A673 (cell line): ENCODE measurements at places on chromosomes 12 and 14. TPM values are rescaled to one million over a fixed set of nuclear protein-coding genes. Genes with fewer than 3 reads are reported as not detected.

Gene TDRD9
- total RNA-seq = not detected in 2 replicates

Gene AMDHD1
- total RNA-seq = 0.50 and 1.1 TPM in 2 replicates

Gene GPR68
- total RNA-seq = 0.15 and 0.30 TPM in 2 replicates

Gene OTX2
- total RNA-seq = 129 and 147 TPM in 2 replicates

Gene MYBPC1
- total RNA-seq = 0.09 and 0.49 TPM in 2 replicates

Gene SERPINA9
- total RNA-seq = not detected in 2 replicates

Gene OR11H7
- total RNA-seq = not detected in 2 replicates

Gene ANKRD9
- total RNA-seq = 28.0 and 35.9 TPM in 2 replicates

Gene FGD6
- 11.7 and 12.6 TPM in 2 replicates for total RNA-seq

Gene KRT78
- total RNA-seq = not detected in 2 replicates

GRCh38 chr14:85217412-85217811 lies 312.5 kb upstream of the FLRT2 start:
- H3K27me3 ChIP-seq = no peaks in the 10 kb centered on the region
- no peak for DNase-seq
- no peak overlapping the region for H3K27ac ChIP-seq
- no peaks in the 10 kb centered on the region for H3K36me3 ChIP-seq
- H3K4me1 ChIP-seq = no peaks in the 10 kb centered on the region
- no peak overlapping the region for H3K4me3 ChIP-seq

- H3K27me3 ChIP-seq = no peaks in the 10 kb centered on the region
- H3K4me3 ChIP-seq = no peak overlapping the region
Measured at GRCh38 chr12:119678459-119678858, 10.5 kb downstream of the PRKAB1 start.

DNA sequence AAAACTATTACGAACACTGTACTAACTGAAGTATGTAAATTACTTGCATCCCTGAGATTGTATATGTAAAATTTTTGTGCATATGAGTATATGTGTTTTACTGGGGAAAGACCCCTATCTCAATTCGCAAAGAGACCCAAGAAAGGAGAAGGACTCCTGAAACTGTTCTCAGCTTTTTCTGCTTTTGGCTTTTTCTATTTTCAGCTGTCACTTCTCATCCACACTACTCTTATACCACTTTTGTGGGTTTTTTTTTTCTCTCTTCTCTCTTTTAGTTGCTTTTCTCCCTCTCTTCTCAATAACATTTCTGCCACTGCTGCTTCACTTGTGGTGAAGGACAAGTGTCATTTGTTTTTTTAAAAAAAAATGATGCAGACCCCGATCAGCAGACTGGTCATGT lies 39.8 kb downstream of the NIN start:
- peaks cover 12% of the 10 kb centered on the region for H3K4me1 ChIP-seq
- no peaks in the 10 kb centered on the region for H3K36me3 ChIP-seq
- H3K27ac ChIP-seq = no peak overlapping the region
- DNase-seq = no peak
- H3K4me3 ChIP-seq = no peak overlapping the region
- H3K27me3 ChIP-seq = no peaks in the 10 kb centered on the region

DNA sequence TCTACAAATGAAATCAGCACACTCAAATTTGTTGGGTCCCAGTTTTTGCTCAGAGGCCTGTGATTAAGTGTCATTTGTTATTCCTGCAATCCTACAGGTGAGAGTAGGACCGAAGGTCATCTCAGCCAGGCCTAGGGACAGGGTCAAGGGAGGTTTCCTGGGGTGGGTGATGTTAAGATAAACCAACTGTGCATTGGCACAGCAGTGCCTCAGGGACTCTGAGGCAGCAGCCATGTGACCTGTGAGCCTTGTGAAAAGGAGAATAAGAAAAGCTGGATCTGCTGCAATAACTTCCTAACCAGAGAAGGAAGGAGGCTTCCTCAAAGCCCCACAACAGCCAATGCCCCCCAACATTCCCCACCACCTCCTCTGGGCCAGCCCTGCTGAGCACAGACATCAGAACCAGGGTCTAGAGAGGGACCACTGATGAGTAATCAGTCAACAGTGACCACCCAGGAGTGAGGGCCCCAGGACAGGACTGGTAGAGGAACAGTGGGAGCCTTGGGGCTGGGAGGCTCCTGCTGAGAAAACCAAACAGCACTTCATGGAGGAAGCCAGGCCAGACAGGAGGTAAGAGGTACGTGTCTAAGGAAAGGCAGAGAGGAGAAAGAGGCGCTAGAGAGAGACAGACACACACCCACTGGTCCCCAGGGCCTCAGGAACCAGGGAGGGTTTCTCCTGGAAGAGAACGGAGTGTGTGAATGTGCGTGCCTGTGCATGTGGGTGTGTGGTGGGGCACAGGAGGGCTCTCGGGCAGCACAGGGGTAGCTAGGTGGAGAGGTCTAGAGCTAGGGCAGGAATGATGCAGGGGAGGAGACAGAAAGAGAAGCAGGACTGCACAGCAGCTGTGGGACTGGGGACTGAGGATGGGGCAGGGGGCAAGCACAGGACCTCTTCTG lies 82.4 kb downstream of the ITPK1 start:
- no peak overlapping the region for H3K27ac ChIP-seq
- H3K4me3 ChIP-seq = no peak overlapping the region
- H3K4me1 ChIP-seq = no peaks in the 10 kb centered on the region
- no peak for DNase-seq
- no peaks in the 10 kb centered on the region for H3K36me3 ChIP-seq

- H3K4me1 ChIP-seq = no peaks in the 10 kb centered on the region
- H3K36me3 ChIP-seq = no peaks in the 10 kb centered on the region
- no peaks in the 10 kb centered on the region for H3K27me3 ChIP-seq
Measured at GRCh38 chr14:24903337-24903736, 146.6 kb downstream of the STXBP6 start.

GRCh38 chr12:72338437-72338836 lies 66.3 kb downstream of the TRHDE start:
- no peaks in the 10 kb centered on the region for H3K36me3 ChIP-seq
- no peaks in the 10 kb centered on the region for H3K27me3 ChIP-seq
- H3K27ac ChIP-seq = no peak overlapping the region
- DNase-seq = no peak
- H3K4me3 ChIP-seq = no peak overlapping the region

DNA sequence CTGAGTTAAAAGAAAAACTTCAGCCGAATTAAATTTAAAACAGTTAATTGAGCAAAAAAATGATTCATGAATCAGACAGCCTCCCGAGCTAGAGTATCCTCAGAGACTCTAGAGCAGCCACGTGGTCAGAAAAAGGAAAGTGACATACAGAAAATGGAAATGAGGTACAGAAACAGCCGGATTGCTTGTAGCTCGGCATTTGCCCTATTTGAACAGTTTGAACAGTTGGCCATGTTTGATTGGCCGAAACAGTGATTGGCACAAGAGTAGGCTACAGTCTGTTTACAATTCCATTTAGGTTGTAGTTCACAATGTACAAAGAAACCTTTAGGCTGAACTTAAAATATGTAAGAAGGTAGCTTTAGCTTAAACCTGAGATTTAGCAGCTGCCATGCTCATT lies 12.9 kb upstream of the OXA1L start:
- H3K36me3 ChIP-seq = no peaks in the 10 kb centered on the region
- peak; percentile 33 for DNase-seq
- H3K4me3 ChIP-seq = no peak overlapping the region
- no peak overlapping the region for H3K27ac ChIP-seq
- H3K4me1 ChIP-seq = no peaks in the 10 kb centered on the region

GRCh38 chr14:57749267-57749666 lies 116.6 kb downstream of the SLC35F4 start:
- H3K27ac ChIP-seq = no peak overlapping the region
- DNase-seq = no peak
- no peaks in the 10 kb centered on the region for H3K27me3 ChIP-seq
- H3K36me3 ChIP-seq = no peaks in the 10 kb centered on the region
- H3K4me3 ChIP-seq = no peak overlapping the region

DNA sequence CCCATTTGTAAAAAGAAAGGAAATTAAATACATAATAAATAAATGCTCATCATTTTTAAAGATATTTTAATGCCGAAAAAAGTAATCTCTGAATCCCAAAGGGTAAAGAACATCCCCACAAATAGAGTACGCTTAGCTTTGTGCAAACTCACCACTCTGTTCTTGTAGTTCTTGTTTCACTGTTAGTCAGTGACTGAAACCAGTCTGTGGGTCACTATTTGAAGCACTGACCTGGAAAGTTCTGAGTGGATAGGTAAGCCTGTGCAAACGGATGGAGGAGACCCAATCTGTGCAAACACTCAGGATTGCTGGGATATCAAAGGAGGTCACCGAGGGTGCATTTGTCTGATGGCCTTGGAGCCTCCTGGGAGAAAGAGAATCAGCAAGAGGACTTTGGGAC lies 68.1 kb upstream of the TSPAN11 start:
- no peaks in the 10 kb centered on the region for H3K36me3 ChIP-seq
- DNase-seq = no peak
- no peaks in the 10 kb centered on the region for H3K27me3 ChIP-seq
- no peak overlapping the region for H3K27ac ChIP-seq

GRCh38 chr14:68191567-68192321 lies 372.2 kb downstream of the RAD51B start:
- DNase-seq = no peak
- no peaks in the 10 kb centered on the region for H3K36me3 ChIP-seq
- no peak overlapping the region for H3K4me3 ChIP-seq
- no peaks in the 10 kb centered on the region for H3K4me1 ChIP-seq

DNA sequence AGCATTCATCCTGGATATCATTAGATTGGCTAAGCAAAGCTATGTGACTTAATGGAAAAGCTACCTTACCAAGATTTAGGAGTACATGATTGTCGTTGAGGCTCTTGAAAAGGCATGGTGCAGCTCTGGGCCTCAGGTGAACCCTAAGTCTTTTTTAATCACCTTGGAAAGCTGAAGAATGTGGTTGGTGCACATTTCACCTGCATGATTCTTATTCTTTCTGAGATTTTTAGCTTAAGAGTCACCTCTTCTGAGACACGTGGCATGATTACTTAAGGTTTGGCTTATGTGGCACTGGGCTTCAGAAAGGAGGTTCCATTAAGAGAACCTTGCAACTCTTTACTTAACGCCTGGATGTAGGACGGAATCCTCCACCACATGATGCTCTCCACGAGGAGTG lies 498.5 kb downstream of the TMEM117 start:
- no peak overlapping the region for H3K27ac ChIP-seq
- no peak overlapping the region for H3K4me3 ChIP-seq
- H3K4me1 ChIP-seq = no peaks in the 10 kb centered on the region
- H3K27me3 ChIP-seq = no peaks in the 10 kb centered on the region
- H3K36me3 ChIP-seq = no peaks in the 10 kb centered on the region

- H3K4me3 ChIP-seq = no peak overlapping the region
- DNase-seq = no peak
- H3K27me3 ChIP-seq = peaks cover 13% of the 10 kb centered on the region
- H3K27ac ChIP-seq = no peak overlapping the region
Measured at GRCh38 chr14:92917956-92918355, 5.0 kb upstream of the CHGA start.

DNA sequence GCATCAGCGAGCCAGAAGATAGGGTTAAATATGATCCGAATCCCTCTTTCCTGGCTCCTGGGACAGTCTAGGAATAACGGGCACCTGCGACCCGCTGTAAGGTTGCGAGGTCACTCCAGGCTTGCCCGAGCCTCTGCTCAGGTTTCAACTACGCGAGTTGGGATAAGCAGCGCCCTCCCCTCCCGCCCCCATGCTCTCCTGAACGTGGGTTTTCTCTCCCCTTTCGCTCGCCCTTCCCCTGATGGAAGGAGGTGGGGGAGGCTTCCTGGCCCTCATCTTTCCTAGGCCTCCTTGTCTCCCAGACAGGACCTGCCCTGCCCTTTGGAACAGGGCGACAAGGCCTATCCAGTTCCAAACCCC lies 753 bp upstream of the ATP5MC2 start:
- peaks cover 30% of the 10 kb centered on the region for H3K36me3 ChIP-seq
- H3K27me3 ChIP-seq = no peaks in the 10 kb centered on the region
- H3K4me3 ChIP-seq = peak overlapping the region; percentile 73
- DNase-seq = peak; percentile 76
- peaks cover 49% of the 10 kb centered on the region for H3K4me1 ChIP-seq
- H3K27ac ChIP-seq = peak overlapping the region; percentile 97

- H3K27ac ChIP-seq = no peak overlapping the region
- DNase-seq = no peak
- no peaks in the 10 kb centered on the region for H3K36me3 ChIP-seq
Measured at GRCh38 chr12:127750076-127750840, 516.7 kb upstream of the TMEM132C start.

GRCh38 chr14:35991356-35991755 lies 165.2 kb downstream of the BRMS1L start:
- no peaks in the 10 kb centered on the region for H3K36me3 ChIP-seq
- no peaks in the 10 kb centered on the region for H3K27me3 ChIP-seq
- H3K4me3 ChIP-seq = no peak overlapping the region

GRCh38 chr12:113002155-113002554 lies 23.8 kb downstream of the OAS2 start:
- no peaks in the 10 kb centered on the region for H3K4me1 ChIP-seq
- no peaks in the 10 kb centered on the region for H3K36me3 ChIP-seq
- H3K27ac ChIP-seq = no peak overlapping the region
- H3K4me3 ChIP-seq = no peak overlapping the region

- no peaks in the 10 kb centered on the region for H3K4me1 ChIP-seq
- H3K27ac ChIP-seq = no peak overlapping the region
- H3K27me3 ChIP-seq = no peaks in the 10 kb centered on the region
- no peak for DNase-seq
- H3K36me3 ChIP-seq = no peaks in the 10 kb centered on the region
- H3K4me3 ChIP-seq = no peak overlapping the region
Measured at GRCh38 chr12:26239852-26240815, 44.8 kb downstream of the SSPN start.

DNA sequence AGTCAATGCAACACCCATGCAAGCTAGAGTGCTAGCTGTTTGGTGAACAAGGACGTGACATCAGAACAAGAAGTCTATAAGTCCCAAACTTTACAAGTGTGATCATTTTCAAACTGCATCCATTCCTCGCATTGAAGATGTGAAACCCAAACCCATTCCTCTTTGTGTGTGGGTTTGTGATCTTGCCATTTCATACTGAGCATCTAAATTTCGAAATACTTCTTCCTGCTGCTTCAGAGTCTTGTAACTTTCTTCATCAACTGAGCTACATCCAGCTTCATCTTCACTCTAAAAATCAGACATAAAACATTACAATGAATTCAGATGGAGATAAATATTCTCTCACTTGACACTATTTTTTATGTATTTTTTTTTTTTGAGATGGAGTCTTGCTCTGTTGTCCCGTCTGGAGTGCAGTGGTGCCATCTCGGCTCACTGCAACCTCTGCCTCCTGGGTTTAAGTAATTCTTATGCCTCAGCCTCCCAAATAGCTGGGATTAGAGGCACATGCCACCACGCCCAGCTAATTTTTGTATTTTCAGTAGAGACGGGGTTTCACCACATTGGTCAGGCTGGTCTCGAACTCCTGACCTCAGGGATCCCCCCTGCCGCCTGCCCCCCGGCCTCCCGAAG lies 4.8 kb upstream of the ZCCHC8 start:
- no peak for DNase-seq
- no peaks in the 10 kb centered on the region for H3K27me3 ChIP-seq
- H3K36me3 ChIP-seq = peaks cover 77% of the 10 kb centered on the region
- H3K27ac ChIP-seq = no peak overlapping the region

GRCh38 chr14:59154373-59154772 lies 34.1 kb upstream of the DAAM1 start:
- no peak overlapping the region for H3K4me3 ChIP-seq
- no peak for DNase-seq
- no peaks in the 10 kb centered on the region for H3K27me3 ChIP-seq
- no peaks in the 10 kb centered on the region for H3K4me1 ChIP-seq
- H3K36me3 ChIP-seq = no peaks in the 10 kb centered on the region
